ENCODE measurements at places on chromosomes 7 and 10.

- DNase-seq: no peak
Measured at GRCh38 chr10:17883621-17884020, 68.1 kb upstream of the SLC39A12 start.

GRCh38 chr10:37632641-37633040 lies 224.8 kb downstream of the ZNF248 start:
- no peak for DNase-seq

GRCh38 chr10:69803809-69804208 lies 2.1 kb downstream of the COL13A1 start:
- DNase-seq: no peak

GRCh38 chr10:9137368-9137767 lies 1082.9 kb downstream of the GATA3 start:
- DNase-seq: no peak

- no peak for DNase-seq
Measured at GRCh38 chr7:66687186-66687585, 53.3 kb upstream of the RABGEF1 start.

GRCh38 chr10:86163522-86164173 lies 202.9 kb downstream of the GRID1 start:
- DNase-seq: no peak

- peak; percentile 14 for DNase-seq
Measured at GRCh38 chr10:115706488-115707076, 566.4 kb downstream of the GFRA1 start.

- no peak for DNase-seq
Measured at GRCh38 chr10:10925667-10926066, 92.0 kb upstream of the CELF2 start.

DNA sequence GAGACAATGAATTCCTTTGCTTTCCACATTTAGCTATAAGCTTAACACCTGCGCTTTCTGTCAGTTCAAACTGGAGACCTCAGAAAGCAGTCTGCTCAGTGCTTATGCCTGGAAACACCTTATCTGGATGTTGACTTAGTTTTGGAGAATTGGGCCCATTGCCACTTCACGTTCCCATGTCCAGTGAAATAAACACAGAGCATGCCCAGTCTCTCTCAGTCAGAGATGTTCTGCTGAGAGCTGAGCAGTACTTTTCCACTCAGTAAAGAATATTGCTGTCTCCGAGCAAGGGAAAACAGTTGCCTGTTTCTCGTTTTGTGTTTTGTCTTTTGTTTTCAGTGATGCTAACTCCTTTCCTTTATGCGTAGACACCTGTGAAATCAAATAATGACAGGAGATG lies 83.2 kb upstream of the PRR15 start:
- no peak for DNase-seq

- no peak for DNase-seq
Measured at GRCh38 chr7:158431941-158432347, 155.7 kb downstream of the PTPRN2 start.

DNA sequence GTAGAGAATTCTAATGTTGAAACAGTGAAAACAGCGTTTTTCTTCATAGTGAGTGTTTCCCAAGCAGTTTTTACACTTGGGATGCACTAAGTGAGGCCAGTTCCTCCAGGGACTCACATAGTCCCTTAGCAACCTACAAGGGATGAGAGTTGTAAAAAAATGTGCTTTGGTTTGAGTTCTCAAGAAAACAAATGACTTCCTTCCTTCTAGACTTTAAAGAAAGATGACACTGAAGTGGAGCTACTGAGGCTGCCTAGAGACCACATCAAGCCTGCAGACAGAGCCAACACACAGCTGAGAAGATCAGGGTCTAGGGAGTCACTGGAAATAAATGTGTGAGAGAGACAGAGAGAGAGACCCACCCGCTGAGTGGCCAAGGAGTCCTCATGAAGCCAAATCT lies 264.4 kb downstream of the TNS3 start:
- DNase-seq: no peak

- DNase-seq: no peak
Measured at GRCh38 chr7:16083931-16084330, 337.4 kb downstream of the CRPPA start.

- DNase-seq: no peak
Measured at GRCh38 chr10:70729763-70730357, 55.3 kb downstream of the TBATA start.

GRCh38 chr7:150406567-150407421 lies 27.7 kb downstream of the ZNF775 start:
- DNase-seq: no peak

DNA sequence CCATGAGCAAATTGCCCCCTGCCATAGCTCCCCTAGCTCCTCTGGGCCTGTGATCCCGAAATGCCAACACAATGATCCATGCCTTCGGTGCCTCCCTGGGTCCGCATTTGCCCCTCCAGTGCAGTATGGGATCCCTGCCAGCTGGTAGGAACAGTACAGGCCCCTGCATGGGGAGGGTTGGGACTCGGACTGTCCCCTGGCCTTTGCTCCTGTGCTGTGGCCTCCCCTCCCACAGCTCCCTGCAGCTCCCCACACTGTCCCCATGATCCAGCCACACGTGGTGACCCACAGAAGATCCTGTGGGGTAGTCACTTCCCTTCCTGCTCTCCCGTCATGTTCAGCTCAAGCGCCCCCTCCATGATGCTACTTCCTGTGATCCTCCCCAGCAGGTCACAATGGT lies 140.3 kb downstream of the MAPK8 start:
- no peak for DNase-seq

DNA sequence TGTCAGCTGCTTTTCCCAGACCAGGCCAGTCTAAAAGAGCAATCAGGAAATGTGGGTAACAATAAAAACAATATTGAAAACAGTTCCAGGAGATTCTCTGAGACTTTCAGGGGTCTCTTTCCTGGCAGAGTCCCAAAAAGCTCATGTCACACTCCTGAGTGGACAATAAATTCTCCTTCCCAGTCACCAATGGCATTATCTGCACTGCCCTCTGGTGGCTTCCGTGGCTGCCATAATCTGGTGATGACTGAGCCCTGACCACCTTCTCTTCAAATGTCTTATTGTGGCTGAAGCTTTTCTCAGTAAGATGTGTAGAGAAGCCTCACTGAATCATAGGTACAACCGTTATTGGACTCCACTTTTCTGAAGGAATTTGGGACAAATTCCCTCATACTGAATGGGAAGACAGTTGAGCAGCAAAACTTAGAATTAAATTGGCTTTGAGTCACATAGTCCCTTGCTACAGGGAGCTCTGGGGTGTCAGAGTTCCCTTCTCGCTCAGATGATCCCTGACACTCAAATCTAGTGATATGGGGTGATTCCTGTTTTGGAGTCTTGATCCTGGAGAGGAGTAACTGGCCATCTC lies 24.4 kb upstream of the ASAH2 start:
- DNase-seq: peak; percentile 50

GRCh38 chr7:128841171-128841690 lies 11.0 kb downstream of the FLNC start:
- DNase-seq: no peak

DNA sequence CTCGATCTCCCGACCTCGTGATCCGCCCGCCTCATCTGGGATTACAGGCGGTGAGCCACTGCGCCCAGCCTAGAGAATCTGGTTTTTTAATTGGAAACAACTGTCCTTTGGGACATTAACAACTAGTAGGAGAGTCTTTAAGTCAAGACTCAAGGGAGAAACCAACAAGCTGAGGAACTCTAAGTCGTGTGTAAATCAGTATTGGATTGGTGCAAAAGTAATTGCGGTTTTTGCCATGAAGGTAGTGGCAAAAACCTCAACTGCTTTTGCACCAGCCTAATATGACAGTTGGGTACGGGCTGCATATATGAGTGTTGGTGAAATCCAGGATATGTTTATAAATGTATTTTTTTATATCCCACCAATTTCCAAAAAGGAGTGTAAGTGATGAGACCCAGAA lies 113.9 kb upstream of the PLXNA4 start:
- DNase-seq: no peak

DNA sequence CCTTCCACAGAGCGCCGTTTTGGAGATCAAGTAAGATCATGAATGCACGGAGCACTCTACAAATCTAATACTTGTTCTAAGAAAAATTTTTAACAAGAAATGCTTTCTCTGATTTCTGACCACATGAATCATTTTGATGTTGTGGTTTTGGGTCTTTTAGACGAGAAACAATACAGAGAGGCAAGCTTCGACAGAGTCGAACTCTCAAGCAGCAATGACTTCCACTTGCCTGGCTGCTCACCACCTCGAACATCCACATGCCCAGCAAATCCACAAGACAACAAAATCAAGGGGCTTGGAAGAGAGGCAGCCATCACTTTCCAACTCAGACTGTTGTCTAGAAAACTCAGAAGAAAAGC lies 69.4 kb upstream of the GSDME start:
- DNase-seq: no peak

- no peak for DNase-seq
Measured at GRCh38 chr10:76286536-76286935, 855.1 kb downstream of the LRMDA start.

DNA sequence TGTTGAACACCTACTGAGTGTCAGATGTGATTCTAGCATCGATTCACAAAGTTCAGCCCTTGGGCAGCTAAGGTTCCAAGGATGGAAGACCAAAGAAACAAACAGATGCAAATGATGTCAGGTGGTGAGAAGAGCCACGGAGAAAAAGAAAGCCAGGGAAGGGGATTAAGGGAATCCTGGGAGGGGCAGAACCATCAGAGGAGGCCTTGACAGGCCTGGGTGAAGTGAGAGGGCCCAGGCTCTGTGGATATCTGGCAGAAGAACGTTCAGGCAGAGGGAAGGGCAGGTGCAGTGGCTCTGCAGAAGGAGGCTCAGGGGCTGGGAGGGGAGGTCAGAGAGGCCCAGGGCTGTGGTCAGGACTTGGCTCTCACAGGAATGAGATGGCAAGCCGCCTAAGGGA lies 90.4 kb downstream of the C10orf105 start:
- no peak for DNase-seq

- no peak for DNase-seq
Measured at GRCh38 chr10:4280461-4281189, 495.6 kb upstream of the KLF6 start.

DNA sequence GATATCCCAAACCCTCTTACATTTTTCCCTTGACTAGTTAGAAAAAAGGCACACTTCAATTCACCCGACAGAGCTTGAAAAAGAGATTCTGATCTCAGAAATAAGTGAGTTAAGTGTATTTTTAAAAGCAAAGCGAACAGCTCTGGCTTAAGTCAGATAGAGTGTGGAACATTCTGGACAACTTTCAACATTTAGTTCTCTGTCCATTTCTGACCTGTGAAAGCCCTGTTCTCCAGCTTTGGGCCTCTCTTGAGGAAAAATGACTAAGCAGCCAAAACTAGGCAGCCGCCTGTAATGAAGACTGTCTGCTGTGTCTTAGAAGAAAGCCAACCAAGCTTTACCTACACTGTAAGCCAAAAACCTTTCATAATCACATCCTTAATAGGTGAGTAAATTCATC lies 50.5 kb downstream of the CDK6 start:
- no peak for DNase-seq
